ENCODE measurements at places on chromosomes 11 and 22.

DNA sequence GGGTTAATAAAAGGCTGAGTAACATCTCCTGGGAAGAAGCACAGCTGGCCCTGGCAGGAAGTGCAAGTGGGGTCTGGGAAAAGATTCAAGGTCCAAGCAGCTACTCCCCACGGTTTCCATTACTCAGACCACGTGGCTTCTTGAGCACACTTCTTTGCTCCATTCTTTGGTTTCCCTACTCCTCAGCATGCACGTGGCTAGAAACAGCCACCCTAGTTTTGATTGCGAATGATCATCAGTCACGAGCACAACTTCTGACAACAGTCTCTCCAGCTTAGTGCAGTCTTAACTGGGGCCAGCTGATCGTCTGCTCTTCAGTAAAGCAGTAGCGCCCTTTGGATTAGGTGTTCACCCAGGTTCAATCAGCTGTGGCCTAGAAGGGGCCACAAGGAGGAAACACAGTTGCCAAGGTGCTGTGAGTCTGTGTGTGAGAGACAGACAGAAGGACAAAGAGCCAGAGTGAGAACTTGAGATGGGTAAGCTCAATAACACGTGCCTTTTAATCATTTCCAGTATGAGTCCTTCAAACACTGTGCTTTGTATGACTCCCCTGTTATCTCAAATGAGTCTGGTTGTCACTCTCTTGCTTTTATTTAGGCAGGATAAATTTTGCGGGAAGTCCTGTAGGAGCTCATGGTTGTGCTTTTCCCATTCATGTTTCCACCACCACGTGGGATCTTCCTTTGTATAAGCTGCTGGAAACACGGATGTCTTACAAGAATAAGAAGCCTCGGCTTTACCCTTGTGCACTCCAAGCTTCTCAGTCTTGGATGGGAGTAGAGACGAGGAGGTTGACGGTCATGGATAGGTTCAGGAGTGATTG, 901 bp upstream of the PARVA start:
- DNase-seq: no peak

DNA sequence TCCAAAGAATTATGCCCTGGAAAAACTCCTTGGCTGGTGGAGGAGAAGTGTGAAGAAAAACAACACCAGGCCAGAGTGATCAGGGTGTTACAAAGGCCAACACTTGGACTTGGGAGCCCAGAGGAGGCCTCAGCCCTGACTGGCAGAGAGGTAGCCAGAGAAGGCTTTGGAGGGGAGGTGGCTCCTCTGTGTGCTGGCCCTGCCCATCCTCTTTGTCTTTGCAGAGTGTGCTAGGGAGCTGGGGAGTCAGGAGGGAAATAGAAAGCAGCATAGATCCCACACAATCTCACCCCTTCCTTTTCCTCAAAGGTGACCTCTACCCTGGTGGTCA, 12.0 kb upstream of the P2RY6 start:
- no peak for DNase-seq

DNA sequence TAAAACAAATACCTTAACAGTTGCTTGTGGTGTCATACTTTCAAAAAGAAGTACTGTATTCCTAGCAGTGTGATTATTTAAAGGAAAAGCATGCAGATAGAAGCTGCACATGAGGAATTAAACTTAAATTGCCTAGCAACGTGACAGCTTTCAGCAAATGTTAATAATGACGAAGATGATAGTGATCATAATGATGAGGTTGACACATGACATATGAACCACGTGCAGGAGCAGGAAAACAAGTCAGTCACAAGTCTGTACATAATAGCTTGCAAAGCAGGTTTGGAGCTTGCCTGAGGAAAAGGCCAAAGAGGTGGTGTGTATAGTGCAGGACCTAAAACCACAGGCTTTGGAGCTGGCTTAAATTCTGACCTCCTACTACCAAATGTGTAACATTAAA, 30.6 kb upstream of the PIK3C2A start:
- no peak for DNase-seq

GRCh38 chr22:17172029-17172833, 13.2 kb upstream of the HDHD5 start:
- no peak for DNase-seq

GRCh38 chr11:75504501-75504900, 21.2 kb downstream of the GDPD5 start:
- no peak for DNase-seq

DNA sequence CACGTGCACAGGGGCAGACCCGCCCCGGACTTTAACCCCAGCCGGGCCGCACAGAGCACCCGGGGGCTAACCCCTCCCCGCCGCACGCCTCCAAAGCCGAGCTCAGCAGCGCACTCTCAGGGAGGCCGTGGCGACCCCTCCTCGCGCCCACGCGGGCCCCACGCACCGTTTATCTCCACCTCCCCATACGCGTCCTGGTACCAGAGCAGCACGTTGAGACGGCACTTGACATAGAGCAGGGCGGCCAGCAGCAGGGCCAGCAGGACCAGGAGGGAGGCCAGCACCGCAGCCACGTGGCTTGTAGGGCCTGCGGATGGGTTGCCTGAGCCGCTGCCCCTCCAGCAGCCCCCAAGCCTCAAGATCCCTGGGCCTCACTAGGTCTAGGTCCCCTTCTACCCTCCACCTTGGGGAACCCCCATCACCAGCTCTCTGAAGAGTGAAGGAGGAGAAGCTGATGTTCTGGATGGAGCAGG, 7.1 kb downstream of the SIGIRR start:
- no peak for DNase-seq

Data from A549 (cell line).